ENCODE measurements at places on chromosomes 6 and 20. TPM values are rescaled to one million over a fixed set of nuclear protein-coding genes. Genes with fewer than 3 reads are reported as not detected.

BHLHE23 gene
- total RNA-seq: not detected

UTRN gene
- total RNA-seq: 172 TPM

MYH7B gene
- 0.12 TPM for total RNA-seq

TRIM10 gene
- total RNA-seq: 0.13 TPM

FBXO5 gene
- total RNA-seq: 19.2 TPM

MCHR2 gene
- total RNA-seq: not detected

TNFAIP3 gene
- total RNA-seq: 11.7 TPM

GABRR2 gene
- 0.26 TPM for total RNA-seq

Measured in aortic smooth muscle cell (primary cell).